ENCODE measurements at places on chromosomes 5 and 9. TPM values are rescaled to one million over a fixed set of nuclear protein-coding genes. Genes with fewer than 3 reads are reported as not detected.

BTNL8 gene
- 0.58 TPM for total RNA-seq

GAPVD1 gene
- total RNA-seq: 48.2 TPM

C9 gene
- not detected for total RNA-seq

GRCh38 chr9:35108461-35108860 lies 5.5 kb upstream of the STOML2 start:
- H3K4me3 ChIP-seq: no peak overlapping the region
- peaks cover 43% of the 10 kb centered on the region for H3K4me1 ChIP-seq
- DNase-seq: no peak
- peaks cover 24% of the 10 kb centered on the region for H3K36me3 ChIP-seq
- H3K27ac ChIP-seq: no peak overlapping the region
- H3K27me3 ChIP-seq: no peaks in the 10 kb centered on the region

DNA sequence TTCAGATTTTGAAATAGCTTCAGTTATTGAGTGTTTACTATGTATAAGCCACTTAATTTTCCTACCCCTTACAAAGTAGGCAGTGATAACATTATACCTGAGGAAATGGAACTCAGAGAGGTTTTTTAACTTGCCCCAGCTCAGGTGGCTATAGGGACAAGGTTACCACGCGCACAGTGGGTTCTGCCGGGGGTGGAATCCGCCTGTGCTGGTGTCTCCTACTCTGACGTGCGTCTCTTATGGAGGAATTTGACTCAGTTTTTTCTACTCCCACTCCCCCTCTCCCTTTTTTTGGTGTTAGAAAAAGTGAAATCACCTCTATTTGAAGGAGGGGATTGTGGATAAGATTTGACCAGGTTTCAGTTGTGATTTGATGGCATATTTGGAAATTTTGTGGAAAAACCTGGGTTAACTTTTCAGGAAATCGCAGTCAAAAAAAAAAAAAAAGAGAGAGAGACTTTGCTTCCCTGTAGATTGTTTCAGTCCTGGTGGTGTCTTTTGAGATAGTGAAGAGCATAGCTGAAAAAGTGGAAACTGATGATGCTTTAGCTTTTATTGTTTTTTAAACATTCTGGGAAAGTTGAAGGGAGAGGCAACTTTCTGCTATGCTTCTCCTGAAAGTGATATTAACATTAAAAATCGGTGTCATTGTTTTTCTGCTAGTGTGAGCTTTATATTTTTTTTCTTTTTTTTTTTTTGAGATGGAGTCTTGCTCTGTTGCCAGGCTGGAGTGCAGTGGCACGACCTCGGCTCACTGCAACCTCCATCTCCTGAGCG lies 15.9 kb downstream of the TRIO start:
- no peaks in the 10 kb centered on the region for H3K36me3 ChIP-seq
- no peak overlapping the region for H3K4me3 ChIP-seq
- DNase-seq: no peak
- H3K4me1 ChIP-seq: peaks cover 84% of the 10 kb centered on the region
- H3K27me3 ChIP-seq: no peaks in the 10 kb centered on the region
- peak overlapping the region; percentile 87 for H3K27ac ChIP-seq

- H3K4me3 ChIP-seq: no peak overlapping the region
- no peaks in the 10 kb centered on the region for H3K27me3 ChIP-seq
- H3K4me1 ChIP-seq: peaks cover 7% of the 10 kb centered on the region
- peaks cover 43% of the 10 kb centered on the region for H3K36me3 ChIP-seq
- H3K27ac ChIP-seq: no peak overlapping the region
Observed at GRCh38 chr9:114364134-114365041, 23.4 kb downstream of the AKNA start.

GRCh38 chr5:54086191-54086590 lies 224.2 kb downstream of the ARL15 start:
- no peak overlapping the region for H3K27ac ChIP-seq
- no peak for DNase-seq
- no peaks in the 10 kb centered on the region for H3K27me3 ChIP-seq
- no peaks in the 10 kb centered on the region for H3K36me3 ChIP-seq
- H3K4me3 ChIP-seq: no peak overlapping the region
- no peaks in the 10 kb centered on the region for H3K4me1 ChIP-seq

- DNase-seq: no peak
- H3K27ac ChIP-seq: no peak overlapping the region
Observed at GRCh38 chr5:143217065-143217803, 186.3 kb downstream of the NR3C1 start.

- no peak for DNase-seq
- H3K36me3 ChIP-seq: no peaks in the 10 kb centered on the region
- H3K4me3 ChIP-seq: no peak overlapping the region
- H3K27me3 ChIP-seq: no peaks in the 10 kb centered on the region
Observed at GRCh38 chr9:81227507-81228245, 461.7 kb downstream of the TLE1 start.

DNA sequence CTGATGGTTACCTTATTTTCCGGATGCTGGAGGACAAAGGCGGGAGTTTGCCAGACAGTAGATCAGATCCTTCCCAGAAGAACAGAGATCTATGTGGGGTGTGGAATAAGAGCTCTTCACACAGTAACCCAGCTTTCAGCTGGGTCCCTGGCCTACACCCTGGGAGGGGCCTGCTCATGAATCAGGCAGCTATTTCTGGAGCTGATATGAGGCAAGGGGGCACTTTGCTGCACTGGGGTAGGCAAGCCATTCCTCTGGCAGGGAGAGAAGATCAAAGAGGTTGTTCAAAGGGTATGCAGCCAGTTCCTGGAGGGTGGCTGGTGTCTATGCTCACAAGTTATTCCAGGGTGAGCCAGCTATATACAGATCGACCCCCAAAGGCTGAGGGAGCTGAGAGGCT lies 48.6 kb downstream of the CYSTM1 start:
- no peak for DNase-seq
- no peak overlapping the region for H3K27ac ChIP-seq
- H3K27me3 ChIP-seq: no peaks in the 10 kb centered on the region
- H3K4me3 ChIP-seq: no peak overlapping the region

GRCh38 chr5:133400831-133401351 lies 211.4 kb downstream of the FSTL4 start:
- no peak overlapping the region for H3K27ac ChIP-seq
- DNase-seq: peak; percentile 80
- no peaks in the 10 kb centered on the region for H3K4me1 ChIP-seq

- H3K27ac ChIP-seq: no peak overlapping the region
- H3K36me3 ChIP-seq: no peaks in the 10 kb centered on the region
- no peaks in the 10 kb centered on the region for H3K4me1 ChIP-seq
- no peak for DNase-seq
- no peak overlapping the region for H3K4me3 ChIP-seq
- no peaks in the 10 kb centered on the region for H3K27me3 ChIP-seq
Observed at GRCh38 chr5:92144824-92145223, 761.7 kb upstream of the ARRDC3 start.

DNA sequence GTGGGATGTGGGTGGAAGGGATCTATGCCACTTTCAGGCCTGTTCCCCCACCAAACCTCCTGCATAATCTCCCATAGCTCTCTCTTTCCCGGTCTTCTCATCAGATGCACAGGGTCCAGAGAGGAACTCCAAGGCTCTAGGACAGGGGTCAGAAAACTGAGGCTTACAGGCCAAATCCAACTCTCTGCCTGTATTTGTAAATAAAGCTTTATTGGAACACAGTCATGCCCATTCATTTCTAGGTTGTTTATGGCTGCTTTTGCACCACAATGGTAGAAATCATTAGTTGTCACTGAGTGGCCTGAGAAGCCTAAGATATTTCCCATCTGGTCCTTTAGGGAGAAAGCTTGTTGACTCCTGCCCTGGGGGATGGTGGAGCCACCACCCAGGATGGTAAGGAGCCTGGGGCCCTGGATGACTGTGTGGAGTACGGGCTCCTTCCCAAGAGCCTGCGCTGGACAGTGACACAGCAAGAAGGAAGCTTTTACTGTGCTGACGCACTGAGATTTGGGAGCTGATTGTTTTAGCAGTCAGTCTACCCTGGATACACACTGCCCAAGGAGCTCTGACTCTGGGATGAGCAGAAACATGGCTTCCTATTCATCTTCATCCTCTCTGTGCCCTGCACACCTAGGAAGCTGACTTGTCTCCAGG lies 64.0 kb upstream of the RAPGEF1 start:
- no peaks in the 10 kb centered on the region for H3K36me3 ChIP-seq
- H3K27me3 ChIP-seq: peaks cover 93% of the 10 kb centered on the region

Measured in esophagus muscularis mucosa (tissue), 4 donors.